NCI-H345 (cell line): ENCODE measurements at places on chromosomes 11 and 22.

DNA sequence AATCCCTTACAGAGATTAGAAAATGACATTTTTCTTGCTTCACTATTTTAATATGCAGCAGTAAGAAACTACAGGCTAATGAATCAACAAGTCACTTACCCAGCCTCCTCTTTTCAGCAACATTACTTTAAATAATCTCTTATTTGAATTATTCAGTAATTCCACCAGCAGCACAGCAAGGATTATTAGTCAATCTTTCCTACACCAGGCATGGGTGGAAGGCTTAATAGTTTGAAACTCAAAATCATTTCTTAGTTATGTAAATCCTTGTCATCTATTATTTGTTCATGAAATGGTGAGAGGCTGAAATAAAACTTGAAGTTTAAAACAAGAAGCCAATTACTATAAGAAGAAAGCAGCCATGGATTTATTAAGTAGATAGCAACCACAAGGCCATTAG, 530.5 kb downstream of the KCNA4 start:
- DNase-seq, result no peak

DNA sequence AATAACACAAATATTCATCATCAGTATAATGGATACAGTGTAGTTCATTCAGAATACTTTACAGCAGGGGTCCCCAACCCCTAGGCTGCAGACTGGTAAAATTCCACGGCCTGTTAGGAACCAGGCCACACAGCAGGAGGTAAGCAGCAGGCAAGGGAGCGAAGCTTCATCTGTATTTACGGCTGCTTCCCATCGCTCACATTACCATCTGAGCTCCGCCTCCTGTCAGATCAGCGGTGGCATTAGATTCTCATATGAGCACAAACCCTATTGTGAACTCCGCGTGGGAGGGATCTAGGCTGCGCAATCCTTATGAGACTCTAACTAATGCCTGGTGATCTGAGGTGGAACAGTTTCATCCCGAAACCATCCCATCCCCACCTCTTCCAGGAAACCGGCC, 125.1 kb downstream of the SERGEF start:
- no peak for DNase-seq

- no peak for DNase-seq
Observed at GRCh38 chr11:102868339-102868738, 6.4 kb downstream of the MMP12 start.

GRCh38 chr11:10526974-10527918, 13.7 kb downstream of the RNF141 start:
- DNase-seq, result no peak

DNA sequence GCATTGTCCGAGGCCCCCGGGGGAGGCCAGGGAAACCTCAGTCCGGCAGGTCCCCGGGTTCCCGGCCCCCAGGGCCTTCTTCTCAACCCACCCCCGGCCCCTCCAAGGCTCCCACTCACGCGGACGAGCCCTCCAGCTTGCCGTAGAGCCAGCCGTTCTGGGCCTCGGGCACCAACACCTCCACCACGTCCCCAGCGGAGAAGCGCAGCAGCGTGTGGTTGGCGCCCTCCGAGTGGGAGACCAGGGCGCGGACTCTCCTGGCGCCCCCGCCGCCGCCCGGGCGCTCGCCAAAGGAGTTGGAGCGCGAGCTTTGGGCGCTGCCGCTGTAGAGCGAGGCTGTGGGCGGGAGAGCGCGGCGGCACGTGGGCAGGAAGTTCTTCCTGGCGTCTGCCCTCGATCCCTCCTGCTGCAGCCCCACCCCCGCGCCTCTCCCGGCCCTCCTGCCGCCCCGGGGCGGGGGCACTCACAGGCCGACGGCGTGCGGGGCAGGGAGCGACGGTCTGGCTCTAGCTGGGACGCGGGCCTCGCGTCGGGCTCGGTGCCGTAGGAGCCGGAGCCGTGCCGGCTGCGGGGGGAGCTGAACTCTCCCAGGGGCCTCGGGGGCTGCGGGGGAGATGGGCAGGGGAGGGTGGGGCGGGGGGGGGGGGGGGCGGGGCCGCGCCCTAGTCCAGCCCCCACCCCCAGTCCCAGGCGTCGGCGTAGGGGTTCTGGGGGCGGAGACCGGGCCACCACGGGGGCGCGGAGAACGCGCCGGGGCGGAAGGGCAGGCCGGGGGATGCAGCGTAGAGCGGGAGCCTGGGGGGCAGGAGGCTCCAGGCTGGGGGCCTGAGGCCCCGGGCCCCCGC, 4.9 kb upstream of the SLC16A8 start:
- DNase-seq, result no peak

- no peak for DNase-seq
Observed at GRCh38 chr22:47994045-47994444, 1231.6 kb downstream of the TBC1D22A start.

- no peak for DNase-seq
Observed at GRCh38 chr22:24183321-24184031, 2.2 kb downstream of the SUSD2 start.

GRCh38 chr11:1202776-1203504, 19.9 kb upstream of the MUC5B start:
- DNase-seq, result peak; percentile 69
